ENCODE measurements at places on chromosomes 11 and 22.
A peak's percentile ranks its signal among the peaks of the same experiment; 100 is the strongest.

GRCh38 chr11:129965248-129965647 is 37.4 kb downstream of the PRDM10 start:
- DNase-seq, result no peak

GRCh38 chr11:16280256-16280682 is 76.1 kb downstream of the SOX6 start:
- no peak for DNase-seq

GRCh38 chr22:48713272-48714205 is 1114.1 kb downstream of the BRD1 start:
- no peak for DNase-seq

- DNase-seq, result no peak
Measured at GRCh38 chr11:116114198-116114651, 610.0 kb upstream of the CADM1 start.

- DNase-seq, result no peak
Measured at GRCh38 chr11:120168108-120168959, 30.4 kb upstream of the TRIM29 start.

GRCh38 chr11:114077482-114078305 is 18.2 kb downstream of the ZBTB16 start:
- DNase-seq, result no peak

DNA sequence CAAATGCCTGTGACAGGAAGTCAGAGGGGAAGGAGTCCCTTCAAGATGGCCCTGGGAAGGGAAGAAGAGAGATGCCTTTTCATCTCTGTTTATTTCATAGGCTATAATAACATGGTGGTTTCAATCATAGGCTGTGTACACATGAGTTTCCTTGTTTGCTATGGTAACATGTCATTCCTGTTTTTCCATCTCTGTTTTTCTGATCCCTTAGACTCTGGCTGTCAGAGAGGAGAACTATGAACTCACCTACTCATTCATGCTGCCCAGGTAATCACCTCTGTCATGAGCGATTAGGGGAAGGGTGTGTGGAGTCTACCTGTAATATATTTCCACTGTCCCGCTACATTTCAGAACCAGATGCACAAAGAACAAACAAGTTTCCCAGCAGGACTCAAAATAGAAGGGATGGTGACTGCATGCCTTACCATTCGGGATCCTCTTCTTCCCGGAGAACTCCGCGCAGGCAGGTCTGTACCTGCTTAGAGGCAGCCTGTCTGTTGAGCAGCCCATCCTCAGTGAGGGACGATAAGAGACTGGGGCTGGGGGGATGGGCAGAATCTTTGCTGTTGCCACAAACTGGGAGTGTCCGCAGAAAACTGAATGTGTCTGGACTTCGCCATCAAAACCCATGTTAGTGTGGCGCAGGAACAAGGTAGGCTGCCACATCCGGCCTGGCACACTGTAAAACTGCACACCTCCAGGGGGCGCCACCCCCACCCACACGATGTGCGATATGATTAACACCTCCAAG is 7.1 kb upstream of the PEX26 start:
- DNase-seq, result no peak

- DNase-seq, result peak; percentile 79
Measured at GRCh38 chr11:92948116-92948515, 21.3 kb upstream of the MTNR1B start.

DNA sequence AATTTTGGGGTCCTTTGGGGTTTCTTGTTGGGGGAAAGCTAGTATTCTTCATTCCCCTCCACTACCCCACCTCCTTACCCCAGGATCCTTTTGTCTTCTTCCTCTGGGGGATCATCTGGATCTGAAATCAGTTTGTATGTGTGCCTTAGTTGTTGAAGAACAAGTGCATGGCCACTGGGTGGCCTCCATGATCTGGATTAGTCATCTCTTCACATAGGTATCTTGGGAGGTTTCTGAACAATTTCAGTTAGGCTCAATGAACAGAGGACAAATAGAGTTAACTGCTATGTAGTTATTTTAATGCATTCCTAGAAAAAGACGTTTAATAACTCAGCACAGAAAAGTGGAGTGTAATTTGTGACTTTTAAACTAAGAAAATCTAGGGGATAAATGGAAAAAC is 7.1 kb upstream of the VWA5A start:
- DNase-seq, result peak; percentile 34

GRCh38 chr11:680476-680875 is 14.5 kb downstream of the DEAF1 start:
- DNase-seq, result no peak

DNA sequence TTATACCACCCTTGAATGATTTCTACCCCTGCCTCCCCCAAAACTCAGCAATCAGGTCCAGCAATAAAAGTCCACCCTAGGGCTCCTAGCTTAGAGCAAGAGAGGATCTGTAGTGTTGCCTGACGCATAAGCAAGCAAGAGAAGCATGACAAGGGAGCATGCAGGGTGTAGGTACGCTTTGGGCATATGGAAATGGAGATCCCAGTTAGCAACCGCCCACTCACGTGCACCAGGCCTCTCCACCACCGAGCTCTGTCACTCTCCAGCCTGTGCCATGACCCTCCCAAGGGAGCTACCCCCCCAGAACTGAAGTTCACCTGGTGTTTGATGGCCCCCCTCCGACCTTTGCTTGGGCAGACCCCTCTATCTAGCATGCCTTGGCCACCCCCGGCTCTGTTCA is 39.4 kb downstream of the SERPINH1 start:
- no peak for DNase-seq

DNA sequence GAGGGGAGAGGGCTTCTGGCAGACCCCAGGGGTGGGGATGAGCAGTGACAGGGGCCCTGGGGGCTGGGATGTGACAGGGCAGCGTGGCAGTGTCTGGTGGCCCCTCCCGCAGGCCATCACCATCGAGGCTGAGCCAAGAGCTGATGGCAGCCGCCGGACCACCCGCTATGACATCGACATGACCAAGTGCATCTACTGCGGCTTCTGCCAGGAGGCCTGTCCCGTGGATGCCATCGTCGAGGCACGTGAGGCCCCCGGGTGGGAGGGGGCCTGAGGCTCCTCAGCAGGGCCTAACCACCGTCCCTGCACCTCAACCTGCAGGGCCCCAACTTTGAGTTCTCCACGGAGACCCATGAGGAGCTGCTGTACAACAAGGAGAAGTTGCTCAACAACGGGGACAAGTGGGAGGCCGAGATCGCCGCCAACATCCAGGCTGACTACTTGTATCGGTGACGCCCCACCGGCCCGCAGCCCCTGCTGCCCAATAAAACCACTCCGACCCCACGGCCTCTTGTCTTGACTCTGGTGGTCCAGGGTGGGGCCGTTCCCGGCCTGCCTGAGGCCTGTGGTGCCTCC is 2.6 kb upstream of the TCIRG1 start:
- DNase-seq, result no peak

- DNase-seq, result no peak
Measured at GRCh38 chr11:128790196-128790595, 76.9 kb downstream of the KCNJ1 start.

DNA sequence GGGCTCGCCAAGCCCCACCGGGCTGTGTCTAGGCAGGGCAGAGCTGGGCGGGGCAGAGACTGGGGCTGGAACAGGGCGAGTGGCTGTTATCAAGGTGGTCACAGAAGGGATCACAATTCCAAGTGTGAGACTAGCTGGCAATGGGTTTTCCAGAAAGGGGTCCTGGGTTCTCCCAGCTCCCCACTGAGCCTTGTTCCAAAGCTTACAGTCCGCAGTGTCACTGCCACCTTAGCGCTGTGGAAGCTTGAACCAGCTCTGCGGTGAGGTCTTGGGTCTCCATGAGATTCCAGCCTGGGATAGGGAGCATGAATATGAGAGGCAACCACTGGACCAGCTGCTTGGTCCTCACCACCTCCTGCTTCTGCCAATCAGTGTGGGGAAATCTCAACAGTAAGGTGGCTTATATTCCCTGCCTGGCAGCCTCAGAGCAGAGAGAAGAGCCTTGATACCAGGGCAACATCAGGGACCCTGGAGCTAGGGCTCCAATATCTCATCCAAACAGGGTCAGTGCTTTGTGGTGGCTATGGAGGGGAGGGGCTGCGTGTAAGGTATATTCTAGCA is 831 bp downstream of the CD44 start:
- peak; percentile 39 for DNase-seq

DNA sequence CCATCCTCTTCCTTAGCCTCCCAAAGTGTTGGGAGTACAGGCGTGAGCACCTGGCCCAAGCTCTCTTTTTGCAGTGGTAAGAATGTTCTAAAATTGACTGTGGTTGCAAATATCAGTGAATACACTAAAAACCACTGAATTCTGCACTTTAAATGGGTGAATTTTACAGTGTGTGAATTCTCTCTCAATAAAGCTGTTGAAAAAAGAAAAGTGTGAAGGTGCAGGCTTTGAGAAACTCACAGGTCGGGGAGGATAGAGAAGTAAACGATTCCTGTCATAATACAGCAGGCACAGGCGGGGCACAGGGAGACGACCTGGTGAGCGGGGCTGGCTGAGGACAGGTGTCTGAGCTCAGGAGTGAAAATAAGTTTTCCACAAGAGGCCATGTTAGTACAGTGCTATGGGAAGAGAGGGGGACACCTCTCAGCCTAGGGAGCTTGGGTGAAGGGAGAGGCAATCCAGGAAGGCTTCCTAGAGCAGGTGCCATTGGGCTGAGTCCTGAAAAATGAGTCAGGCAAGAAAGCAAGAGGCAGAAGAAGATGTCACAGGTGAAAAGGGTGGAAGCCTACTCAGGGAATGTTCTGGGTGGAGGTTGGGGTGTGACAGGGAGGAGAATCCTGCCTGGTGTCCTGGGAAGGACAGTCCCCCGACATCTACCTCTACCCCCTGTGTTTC is 26.1 kb downstream of the LIF start:
- no peak for DNase-seq

DNA sequence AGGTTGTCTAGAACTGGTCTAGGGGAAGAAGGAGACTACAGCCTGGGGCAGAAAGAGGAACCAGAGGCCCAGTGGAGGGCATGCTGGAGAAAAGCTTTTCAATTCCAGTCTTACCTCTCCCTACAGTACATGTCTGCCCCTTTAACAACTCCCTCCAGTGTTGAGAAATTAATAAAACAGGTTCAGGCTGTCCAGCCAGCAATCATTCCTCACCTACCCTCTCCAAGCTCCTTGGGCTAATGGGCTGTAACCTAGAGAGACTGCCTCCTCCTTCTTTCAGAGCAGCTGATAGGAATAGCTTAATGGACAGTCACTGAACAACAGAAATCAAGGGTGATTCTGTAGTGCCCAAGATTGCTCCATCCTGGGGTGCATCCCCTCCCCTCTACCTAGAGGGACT is 8.8 kb downstream of the SLC35F2 start:
- DNase-seq, result peak; percentile 31

DNA sequence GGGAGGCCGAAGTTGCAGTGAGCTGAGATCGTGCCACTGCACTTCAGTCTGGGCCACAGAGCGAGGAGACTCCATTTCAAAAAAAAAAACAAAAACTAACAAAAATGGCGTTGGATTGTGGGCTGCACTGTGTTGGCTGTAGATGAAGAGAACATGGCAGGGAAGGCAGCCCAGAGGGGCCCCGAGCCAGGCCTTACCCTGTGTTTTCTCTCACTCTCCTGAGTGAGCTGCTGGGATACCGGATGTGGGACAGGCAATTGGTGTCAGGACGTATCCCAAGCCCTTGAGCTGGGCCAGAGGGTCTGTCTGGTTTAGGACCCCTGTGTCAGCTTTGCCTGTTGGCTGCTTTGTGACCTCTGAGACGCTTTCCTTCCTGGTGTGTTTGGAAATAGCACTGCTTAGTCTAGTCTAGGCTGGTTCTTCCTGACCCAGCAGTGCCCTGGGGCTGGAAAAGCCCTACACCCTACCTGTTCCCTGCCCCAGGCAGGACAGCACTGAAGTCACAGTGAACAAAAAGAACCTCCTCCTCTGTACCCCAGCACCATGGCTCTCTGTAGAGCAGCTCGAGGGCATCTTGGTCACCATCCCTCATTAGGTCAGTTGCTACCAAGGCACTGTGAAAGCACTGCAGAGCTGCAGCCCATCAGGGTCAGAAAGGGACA is 17.8 kb downstream of the CHADL start:
- no peak for DNase-seq

DNA sequence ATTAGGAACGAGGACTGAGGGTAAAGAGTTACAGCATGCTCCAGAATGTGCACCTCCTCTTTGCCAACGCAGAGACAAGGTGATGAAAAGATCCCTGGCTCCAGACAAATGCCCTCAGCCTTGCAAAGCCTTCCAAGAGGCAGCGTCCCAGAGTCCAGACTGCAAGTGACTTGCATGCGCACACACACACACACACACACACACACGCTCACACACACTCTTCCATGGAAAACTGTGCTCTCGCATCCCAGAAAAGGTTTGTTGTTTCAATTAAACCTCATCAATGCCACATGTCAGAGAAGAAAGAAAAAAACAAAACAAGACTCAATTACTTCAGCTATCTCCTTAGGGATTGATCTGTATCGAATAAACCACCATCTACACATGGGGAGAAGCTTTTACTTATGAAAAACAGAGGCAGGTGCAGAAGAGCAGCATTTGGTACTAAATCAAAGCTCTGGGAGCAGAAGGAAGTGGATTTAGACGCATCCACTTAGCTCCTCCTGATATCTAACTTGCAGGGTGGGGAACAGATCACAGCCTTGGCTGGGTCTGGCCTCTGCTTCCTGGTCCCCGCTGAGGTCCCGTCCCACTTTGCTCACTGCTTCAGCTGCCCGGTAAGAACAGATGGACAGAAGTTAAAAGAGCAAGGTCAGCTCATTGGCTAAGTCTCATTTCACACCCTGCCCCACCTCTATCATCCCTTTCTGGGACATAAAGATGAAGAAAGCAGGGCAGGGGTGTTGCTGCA is 249.8 kb upstream of the BLID start:
- DNase-seq, result no peak

GRCh38 chr11:69921128-69922014 is 102.2 kb upstream of the FGF3 start:
- DNase-seq, result no peak

GRCh38 chr22:23715806-23716375 is 25.1 kb downstream of the RGL4 start:
- peak; percentile 25 for DNase-seq

DNA sequence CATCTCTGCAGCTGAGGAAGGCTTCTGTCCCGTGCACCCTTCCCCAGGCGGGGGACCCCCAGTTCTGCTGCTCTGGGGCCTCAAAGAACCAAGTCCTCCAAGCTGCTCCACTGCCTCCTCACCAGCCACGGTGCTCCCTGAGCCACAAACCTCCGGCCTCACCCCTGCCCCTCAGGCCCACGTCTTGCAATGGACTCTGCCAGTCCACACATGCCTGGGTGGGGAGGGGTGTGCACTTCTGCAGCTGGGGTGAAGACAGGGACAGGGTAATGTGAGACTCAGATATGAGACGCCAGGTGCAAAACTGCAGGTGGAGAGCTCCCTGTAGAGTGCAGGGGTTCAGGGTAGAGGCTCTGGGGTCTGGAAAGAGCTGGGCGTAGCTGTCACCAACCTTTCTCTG is 3.2 kb upstream of the PTDSS2 start:
- DNase-seq, result no peak

GRCh38 chr22:35301372-35301874 is 1.7 kb downstream of the TOM1 start:
- peak; percentile 56 for DNase-seq

DNA sequence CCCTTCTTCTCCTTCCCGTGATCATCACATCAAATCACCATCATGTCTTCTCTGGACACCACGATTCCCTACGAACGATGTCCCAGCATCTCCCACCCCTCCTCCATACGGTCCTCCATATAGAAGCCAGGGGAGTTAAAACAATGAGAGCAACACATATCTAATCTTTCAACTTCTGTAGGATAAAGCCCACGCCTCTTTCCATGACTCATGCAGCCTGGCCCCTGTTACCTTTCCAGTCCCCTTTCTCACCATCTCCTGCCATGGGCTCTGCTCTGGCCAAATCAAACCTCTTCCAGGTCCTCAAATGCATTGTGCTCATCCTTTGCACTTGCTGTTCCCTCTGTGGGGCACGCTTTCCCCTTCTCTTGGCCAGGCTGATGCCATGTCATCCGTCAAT is 23.6 kb downstream of the RPS6KA4 start:
- DNase-seq, result no peak

Data from kidney tubule cell (primary cell).